NCI-H1930 (cell line): ENCODE measurements at places on chromosomes 1 and 21.

GRCh38 chr1:19341201-19342061, 29.3 kb downstream of the SLC66A1 start:
- DNase-seq = no peak

- no peak for DNase-seq
These were observed 136.0 kb upstream of the CYYR1 start for GRCh38 chr21:26709090-26709489.

GRCh38 chr1:4219826-4220225, 319.8 kb upstream of the C1orf174 start:
- no peak for DNase-seq

DNA sequence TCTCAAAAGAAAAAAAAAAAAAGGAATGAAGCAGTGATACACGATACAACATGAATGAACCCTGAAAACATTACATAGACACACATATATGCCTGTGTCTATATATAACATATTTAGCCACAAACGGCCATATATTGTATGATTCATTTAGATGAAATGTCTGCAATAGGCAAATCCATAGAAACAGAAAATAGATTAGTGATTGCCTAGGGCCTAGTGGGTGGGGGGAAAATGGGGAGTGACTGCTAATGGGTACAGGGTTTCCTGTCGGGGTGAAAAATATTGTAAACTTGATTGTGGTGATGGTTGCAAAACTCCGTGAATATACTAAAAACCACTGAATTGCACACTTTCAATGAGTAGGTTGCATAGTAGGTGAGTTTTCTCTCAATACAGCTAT, 6.0 kb upstream of the H6PD start:
- DNase-seq = no peak

- no peak for DNase-seq
These were observed 65.2 kb downstream of the OBSCN start for GRCh38 chr1:228272831-228273571.

DNA sequence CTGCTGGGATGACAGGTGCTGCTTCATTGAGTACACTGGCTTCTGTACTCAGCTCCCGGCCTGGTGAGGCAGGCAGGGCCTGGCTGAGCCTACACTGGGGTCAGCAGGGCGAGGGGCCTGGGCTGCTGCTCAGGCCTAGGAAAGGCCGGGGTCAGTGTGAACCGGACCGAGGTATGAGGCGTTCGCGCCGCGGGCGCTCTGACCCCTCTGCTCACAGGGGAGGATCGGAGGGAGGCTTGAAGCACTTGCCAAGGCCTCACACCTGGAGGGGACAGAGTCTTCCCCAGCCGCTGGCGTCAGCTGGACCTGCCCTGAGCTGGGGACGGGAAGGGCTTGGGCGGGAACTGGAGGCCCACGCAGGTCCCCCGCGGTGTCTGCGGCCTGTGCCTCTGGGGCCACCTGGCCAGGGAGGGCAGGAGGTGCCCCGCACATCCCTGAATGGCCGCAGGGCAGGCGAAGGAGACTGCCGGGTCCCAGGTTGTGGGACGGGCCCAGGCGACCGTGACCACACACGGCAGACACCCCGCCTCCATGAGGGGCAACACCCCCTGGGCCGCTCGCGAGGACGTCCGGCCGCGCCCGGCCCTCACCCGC, 466 bp downstream of the PEX10 start:
- no peak for DNase-seq

DNA sequence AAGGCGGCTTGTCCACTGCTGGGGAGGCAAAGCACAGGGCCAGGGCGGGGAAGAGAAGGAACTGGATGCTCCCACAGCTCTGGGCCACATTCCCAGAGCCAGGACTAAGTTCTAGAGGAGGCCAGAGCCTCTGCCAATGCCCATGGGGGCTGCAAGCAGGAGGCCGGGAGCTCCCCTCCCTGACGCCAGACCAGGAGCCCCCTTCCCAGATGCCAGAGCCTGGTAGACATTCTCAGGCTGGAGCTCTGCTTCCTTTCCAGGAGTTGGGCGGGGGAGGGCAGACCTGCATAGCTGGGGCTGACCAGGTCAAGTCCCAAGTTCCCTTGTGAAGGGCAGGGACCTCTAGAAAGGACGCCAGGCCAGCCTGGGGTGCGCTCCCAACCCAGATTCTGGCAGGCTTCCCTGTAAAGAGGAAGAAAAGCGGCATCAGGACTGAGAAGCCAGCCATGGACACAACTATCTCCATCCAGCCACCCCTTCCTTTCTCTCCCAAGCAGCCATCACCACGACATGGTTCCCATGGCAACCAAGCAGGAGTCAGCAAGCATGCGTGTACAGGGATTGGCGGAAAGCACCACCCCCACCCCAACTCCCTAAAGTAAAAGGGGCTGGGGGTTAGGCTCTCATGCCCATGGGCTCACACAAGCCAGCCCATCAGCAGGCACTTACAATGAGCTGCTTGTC, 13.4 kb downstream of the KIF21B start:
- no peak for DNase-seq
